ENCODE measurements at places on chromosomes 4 and X.

DNA sequence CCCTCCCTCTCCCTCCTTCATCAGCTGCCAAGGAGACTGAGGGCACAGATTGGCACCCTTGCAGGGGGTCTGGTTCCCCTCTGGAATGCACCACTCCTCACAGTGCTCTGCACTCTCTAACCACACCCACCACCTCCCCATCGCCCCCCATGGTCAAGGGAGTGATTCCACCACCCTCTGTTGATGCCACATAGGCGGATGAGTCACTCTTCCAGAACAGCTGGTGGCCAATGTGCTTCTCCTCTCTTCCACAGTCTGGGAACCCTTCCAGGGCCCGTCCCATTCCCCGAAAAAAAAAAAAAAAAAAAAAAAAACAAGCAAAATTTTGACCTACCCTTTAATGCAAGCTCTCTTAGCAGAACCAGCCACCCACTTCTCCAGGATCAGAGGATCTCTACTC, 341.3 kb upstream of the KLF3 start:
- DNase-seq = peak; percentile 64

- no peak for DNase-seq
Measured at GRCh38 chrX:148535639-148536038, 35.2 kb downstream of the AFF2 start.

- no peak for DNase-seq
Measured at GRCh38 chr4:180539284-180539683, 1703.9 kb upstream of the TENM3 start.

DNA sequence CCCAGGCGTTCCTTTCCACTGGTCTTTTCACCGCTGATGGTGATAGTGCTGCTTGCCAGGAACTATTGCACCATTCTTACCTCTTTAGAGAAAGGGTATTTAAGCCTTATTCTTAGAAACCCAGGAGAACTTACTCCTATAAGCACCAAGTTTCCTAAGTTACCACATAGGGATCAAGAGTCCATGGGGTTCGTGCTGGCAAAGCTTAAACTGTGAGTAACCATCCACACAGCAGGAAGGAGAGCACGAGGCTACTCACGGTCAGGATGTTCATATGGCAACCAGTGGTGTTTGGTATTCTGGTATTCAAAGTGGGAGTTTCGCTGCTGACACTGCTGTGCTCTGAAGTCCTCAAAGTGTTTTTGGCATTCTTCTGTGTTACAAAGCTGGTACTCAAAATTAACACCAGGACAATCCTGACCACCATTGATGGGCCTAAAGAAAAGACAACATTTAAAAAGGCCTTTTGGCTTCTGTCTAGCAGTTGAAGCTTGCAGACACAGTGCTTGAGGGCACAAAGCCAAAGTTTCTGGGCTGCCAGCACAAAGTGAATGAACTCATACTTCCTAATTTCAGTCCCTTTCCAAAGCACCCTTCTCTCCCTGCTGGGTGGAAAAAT, 256.9 kb downstream of the ADAMTS3 start:
- DNase-seq = peak; percentile 85

- no peak for DNase-seq
Measured at GRCh38 chr4:98864560-98864959, 64.4 kb downstream of the EIF4E start.

GRCh38 chrX:117752745-117753144, 363.9 kb downstream of the KLHL13 start:
- DNase-seq = no peak

- no peak for DNase-seq
Measured at GRCh38 chrX:24956828-24957227, 58.9 kb downstream of the ARX start.

DNA sequence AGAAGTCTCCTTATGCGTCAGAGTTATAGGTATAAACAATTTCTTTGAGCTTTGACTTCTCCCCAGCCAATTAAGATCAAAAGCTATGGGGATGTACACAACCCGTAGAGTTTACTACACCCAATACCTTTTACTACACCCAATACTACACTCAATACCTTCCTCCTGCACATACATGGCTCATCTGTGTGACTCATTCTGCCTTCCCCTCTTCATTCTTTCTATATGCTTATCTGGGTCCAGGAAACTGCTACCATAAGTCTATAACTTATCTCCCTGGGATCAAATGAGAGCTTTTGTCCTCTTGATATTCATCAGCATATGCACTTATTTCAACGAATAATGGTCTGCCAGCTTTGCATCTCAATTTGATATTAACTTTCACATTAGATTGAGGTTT, 28.2 kb downstream of the ANKRD50 start:
- no peak for DNase-seq

DNA sequence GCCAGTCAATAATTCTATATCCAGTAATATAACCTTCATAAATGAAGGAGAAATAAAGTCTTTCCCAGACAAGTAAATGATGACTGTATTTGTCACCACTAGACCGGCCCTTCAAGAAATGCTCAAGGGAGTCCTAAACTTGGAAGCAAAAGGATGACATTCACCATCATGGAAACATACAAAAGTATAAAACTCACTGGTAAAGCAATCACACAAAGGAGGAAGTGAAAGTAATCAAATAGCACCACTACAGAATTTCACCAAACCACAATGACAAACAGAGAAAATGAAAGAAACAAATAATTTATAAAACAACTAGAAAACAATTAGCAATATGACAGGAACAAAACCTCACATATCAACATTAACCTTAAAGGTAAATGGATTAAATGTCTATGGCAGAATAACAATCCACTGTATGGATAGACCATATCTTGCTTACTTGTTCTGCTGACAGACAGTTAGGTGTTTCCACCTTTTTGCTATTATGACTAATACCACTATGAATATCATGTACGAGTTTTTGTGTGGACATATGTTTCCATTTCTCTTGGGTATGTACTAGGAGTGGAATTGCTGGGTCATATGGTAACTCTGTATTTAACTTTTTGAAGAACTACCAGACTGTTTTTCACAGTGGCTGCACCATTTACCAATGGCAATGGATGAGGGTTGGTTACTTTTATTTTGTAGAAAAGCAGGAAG, 44.9 kb downstream of the NAT8L start:
- DNase-seq = no peak

GRCh38 chr4:87375719-87376291, 15.2 kb downstream of the HSD17B11 start:
- DNase-seq = no peak

DNA sequence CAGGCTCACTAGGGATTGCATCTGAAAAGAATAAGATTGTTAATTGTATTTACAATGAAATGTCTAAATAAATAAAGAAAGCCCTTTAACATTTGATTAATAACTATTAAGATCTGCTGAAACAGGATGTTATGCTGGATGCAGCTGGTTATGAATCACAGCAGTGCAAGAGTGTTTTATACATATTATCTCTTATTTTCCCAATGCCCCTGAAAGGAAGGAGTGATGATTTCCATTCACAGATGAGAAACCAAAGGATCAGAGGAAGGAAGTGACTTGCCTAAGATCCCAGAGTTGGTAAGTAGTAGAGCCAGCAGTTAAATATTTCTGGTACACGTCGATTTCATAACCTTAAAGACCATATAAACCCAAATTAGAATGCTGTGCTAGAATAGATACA, 76.3 kb upstream of the ARHGAP36 start:
- DNase-seq = no peak

GRCh38 chr4:11397819-11398610, 30.7 kb downstream of the HS3ST1 start:
- DNase-seq = no peak

- DNase-seq = no peak
Measured at GRCh38 chr4:30768277-30768676, 48.1 kb downstream of the PCDH7 start.

DNA sequence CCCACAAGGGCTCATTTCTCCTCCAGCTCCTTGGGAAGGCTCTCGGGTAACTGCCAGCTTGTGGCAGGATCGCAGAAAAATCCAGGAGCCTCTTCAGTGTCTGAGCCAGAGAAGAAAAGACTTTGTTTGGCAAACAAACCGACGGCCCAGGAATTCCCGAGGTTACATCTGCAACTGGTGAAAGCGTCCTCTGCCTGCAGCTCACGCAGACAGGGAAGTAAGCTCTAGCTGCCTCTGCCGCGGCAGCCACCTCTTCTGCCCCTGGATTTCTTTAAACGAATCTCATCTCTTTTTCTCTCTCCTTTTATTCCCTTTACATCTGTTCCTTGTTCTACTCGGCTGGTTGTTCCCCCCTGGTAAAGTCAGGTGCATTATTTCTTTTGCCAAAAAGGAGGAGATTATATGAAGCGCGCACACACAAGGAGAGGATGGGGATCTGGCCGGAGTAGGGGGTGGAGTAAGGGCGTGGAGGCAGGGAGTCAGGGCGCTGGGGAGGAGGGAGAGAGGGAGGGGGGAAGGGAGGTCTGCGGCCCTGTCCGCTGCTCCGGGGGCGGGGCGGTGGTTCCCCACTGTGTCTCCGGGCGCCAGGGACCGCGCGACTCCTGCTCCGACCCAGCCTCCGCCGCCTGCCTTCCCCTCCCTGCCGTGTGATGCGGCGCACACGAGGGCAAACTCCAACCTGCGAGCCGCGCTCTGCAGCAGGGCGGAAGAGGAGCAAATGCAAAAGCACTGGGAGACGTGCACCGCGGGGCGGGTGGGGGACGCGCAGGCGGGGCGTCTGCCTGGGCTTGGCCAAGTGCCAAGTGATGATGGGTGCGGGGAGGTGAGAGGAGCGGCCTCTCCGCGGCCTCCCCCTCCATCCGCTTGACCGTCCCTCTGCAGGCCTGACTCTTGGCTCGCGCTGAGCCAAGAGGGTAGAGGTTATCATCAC, at the start of gene DCHS2:
Gene DCHS2 (minus strand): TSS at position 459 of the 931 bp plus-strand sequence. CDS start 444 bp downstream, at position 15.
- peak; percentile 56 for DNase-seq

GRCh38 chrX:78321809-78322208, 5.6 kb downstream of the CYSLTR1 start:
- no peak for DNase-seq

DNA sequence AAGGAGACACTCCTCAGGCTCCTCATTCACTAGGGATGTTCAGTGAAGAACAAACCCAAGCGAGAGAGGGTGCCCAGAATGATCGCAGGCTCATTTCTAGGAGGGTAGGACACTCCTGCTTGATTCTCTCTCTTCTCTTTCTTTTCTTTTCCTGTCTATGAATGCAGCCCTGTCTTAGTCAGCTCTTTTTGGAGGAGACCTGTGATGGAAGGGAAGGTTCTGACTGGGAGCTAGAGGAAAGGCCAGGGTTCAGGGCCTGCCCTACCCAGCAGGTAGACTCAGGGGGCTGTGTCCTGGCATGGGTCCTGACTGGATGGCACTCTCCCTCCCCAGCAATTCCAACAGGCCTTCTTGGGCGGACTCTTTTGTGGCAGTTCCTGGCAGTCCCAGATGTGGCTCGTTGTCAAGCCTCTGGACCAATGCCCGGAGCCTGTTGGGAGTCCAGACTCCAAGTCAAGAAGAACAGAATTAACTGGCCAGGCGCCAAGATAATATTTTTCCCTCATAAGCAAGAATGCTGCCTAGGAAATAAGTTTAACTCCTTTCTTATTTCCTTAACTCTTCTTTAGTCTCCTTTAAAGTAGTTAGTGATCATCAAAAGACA, 139.4 kb upstream of the SCML1 start:
- peak; percentile 82 for DNase-seq

- peak; percentile 69 for DNase-seq
Measured at GRCh38 chrX:4547213-4547836, 833.9 kb upstream of the PRKX start.

DNA sequence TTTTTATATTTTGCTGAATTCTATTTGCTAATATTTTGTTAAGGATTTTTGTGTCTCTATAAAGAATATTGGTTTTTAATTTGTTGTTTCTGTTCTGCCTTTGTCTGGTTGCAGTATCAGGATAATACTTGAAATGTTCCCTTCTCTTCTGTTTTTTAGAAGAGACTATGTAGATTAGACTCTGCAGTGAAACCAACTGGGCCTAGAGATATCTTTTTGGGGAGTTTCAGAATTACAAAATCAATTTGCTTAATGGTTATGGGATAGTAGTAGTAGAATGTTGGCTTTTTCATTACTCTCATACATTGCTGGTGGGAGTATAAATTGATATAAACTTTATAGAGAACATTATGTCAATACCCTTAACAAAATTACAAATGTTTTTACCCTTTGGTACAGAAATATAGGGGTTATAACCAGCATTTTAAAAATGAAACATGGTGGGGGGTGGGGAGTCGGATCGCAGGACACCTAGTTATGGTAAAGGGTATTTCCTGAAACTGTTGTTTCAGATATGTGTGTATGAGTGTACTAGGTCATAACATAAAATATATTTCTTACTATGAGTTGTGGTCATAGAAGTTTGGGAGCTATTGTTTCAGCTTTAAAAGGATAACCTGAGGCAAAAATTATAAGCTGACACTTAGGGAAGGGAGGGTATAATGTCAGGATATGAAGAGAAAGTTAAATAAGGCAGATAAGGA, 29.0 kb downstream of the CLOCK start:
- no peak for DNase-seq

GRCh38 chrX:128807367-128807766, 715.9 kb downstream of the SMARCA1 start:
- no peak for DNase-seq

DNA sequence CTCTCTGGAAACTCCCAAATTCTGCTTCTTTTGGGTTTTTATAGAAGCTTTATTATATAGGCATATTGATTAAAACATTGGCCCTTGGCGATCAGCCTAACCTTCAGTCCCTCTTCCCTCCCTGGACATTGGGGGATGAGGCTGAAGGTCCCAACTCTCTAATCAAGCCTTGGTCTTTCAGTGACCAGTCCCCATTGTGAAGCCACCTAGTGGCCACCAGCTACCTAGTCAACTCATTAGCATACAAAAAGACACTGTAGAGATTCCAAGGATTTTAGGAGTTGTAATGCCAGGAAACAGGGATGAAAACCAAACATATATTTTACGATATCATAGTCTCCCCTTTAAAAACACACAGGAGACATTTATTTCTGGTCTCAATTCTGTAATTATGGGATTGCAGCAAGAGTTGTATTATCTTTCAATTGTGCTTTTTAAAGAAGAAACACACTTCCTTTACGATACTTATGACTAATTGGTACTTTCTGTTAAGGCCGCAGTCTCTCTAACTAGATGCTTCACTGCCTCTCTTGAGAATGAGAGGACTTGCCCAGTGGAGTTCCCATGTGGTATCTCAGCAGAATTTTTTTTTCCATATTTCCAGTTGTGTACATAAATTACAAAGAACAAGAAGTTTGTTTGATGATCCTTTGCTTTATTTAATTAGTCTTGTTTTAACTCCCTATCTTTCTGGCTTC, 58.2 kb downstream of the WDR17 start:
- DNase-seq = no peak
